ENCODE measurements at places on chromosomes 6 and 20.
A peak's percentile ranks its signal among the peaks of the same experiment; 100 is the strongest.

DNA sequence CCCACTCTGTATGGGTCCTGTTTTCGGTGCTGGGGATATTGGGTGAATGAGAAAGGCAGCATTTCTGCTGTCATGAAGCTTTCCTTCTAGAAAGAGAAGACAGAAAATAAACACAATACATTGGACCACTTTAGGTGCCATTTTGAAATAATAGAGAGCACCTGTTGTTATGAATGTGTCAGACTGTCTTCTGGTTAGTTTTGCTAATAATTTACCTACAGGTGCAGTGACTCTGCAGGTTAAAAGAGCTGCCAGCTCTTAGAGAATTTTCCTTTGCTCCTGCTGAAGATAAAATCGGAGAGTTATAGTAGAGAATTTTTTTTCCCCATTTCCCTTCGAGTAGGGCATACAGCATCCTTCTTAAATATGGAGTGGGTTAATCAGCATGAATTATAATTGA, 21.9 kb upstream of the GCLC start:
- no peak for DNase-seq

- DNase-seq = no peak
These were observed 7.0 kb downstream of the BEND3 start for GRCh38 chr6:107108201-107108890.

DNA sequence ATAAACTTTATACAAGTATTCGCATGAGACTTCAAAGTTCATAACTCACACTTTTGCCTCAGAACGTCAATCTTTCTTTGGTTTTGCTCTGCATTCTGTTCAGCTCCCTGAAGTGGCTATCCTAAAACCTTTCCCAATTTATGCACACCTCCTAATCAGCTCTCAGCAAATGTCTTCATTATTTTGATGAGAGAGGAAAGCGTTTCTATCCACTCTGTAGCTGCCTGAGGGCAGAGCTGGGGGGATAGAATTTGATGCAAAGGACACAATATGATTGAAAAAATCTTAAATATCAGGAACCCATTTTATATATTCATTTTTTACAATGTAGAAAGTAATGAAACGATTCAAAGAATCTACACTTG, 66.8 kb downstream of the MOXD1 start:
- DNase-seq = no peak

- peak; percentile 30 for DNase-seq
These were observed 23.1 kb upstream of the MROH8 start for GRCh38 chr20:37202267-37202943.

DNA sequence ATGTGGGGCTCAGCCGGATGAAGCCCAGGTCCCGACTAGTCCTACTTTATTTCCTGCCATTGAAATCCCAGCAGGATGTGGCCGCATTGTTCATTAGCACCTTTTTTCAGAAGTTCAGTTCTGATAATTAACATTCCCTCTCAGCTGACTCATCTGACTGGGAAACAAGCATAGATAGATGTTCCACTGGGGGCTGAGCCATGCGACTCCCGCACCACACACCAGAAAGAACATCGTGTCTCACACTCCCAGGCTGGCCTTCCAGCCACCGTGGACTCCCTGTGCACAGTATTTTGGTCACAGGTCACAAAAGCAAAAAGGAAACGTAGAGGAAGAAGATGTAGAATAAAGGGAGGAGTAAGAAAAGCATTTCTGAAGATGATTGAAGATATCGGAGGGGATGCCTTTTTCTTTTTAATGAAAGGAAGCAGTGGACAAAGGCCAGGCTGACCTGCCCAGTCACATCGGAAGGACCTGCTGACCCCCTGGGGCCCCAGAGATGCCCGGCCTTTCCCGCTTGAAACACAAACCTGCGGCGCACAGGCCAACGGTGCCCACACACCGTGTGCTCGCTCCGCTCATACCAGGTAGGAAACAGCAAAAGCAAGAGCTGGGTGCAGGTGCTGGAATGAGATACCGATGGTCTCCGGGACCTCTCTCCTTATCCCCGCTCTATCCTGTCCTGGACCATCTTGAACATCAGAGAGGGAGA, 11.8 kb downstream of the RPS6KA2 start:
- no peak for DNase-seq

- no peak for DNase-seq
These were observed 80.9 kb upstream of the SRSF6 start for GRCh38 chr20:43376831-43377230.

DNA sequence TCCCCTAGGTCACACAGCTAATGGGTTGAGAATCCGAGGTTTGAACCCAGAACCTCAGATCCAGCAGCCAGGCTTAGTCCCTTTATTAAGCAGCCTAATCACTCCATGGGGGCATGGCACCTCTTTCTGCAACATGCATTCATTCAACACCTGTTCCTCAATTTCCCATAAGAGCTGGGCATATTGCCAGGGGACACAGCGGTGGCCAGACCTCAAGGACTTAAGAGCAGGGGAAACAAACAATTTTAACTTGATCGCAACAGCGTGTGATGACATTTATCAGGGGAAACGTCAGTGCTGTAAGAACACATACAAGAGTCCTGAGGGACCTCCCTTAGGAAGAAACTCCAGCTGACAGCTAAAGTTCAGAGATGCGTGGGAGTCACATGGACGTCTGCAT, 267.4 kb upstream of the CDH4 start:
- DNase-seq = no peak

DNA sequence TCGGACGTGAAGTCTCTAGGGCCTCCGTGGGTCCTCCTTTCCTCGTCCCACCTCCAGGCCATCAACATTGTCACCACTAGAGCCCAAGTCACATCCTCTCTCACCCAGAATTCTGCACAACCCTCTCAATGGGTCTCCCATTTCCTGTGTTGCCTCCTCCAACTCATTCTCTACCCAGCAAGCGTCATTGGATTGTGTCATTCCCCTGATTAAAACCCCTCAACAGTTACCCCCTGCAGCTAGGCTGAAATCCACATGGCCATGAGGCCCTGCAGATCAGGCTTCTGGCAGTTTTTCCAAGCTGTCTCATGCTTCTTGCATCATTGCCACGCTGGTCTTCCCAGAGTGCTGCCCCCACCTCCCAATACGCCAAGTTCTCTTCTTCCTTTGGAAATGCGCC, 12.9 kb upstream of the FAM210B start:
- no peak for DNase-seq

DNA sequence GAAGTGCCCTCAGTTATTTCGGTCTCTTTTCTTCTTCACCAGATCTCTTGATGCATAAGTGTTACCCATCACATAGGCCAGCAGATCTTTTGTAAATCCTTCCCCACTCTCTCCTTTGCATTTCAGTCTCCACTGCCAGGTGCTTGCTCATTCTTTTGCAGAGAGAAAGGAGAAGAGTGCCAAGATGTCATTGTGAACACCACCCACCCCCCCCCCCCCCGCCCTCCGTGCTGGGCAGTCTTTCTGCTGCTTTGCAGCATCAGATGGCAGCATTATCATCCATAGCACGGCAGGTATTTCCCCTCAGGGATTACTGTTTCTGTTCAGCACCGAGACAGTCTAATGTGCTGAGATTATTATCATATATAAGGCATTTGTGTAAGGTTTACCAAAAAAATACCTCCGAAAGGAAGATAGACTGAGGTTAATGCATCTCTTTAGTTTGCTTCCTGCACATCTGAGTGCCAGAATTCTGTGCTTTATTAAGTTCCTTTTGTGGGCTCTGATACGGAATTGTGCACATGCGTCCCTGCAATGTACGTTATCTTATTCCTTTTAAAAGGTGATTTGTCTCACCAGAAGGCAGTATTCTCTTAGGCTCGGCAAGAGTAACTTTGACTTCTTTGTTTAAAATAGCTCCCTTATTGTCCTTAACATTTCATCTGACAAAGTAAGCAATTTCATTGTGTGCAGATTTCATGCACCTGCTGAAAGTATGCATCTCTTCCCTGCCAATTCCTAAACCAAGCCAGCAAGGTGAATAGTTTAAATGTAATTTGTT, 128.8 kb downstream of the PHACTR1 start:
- DNase-seq = no peak

- DNase-seq = no peak
These were observed 404.2 kb upstream of the CITED2 start for GRCh38 chr6:139778688-139779087.

GRCh38 chr20:21670126-21670525, 35.3 kb upstream of the PAX1 start:
- DNase-seq = no peak

DNA sequence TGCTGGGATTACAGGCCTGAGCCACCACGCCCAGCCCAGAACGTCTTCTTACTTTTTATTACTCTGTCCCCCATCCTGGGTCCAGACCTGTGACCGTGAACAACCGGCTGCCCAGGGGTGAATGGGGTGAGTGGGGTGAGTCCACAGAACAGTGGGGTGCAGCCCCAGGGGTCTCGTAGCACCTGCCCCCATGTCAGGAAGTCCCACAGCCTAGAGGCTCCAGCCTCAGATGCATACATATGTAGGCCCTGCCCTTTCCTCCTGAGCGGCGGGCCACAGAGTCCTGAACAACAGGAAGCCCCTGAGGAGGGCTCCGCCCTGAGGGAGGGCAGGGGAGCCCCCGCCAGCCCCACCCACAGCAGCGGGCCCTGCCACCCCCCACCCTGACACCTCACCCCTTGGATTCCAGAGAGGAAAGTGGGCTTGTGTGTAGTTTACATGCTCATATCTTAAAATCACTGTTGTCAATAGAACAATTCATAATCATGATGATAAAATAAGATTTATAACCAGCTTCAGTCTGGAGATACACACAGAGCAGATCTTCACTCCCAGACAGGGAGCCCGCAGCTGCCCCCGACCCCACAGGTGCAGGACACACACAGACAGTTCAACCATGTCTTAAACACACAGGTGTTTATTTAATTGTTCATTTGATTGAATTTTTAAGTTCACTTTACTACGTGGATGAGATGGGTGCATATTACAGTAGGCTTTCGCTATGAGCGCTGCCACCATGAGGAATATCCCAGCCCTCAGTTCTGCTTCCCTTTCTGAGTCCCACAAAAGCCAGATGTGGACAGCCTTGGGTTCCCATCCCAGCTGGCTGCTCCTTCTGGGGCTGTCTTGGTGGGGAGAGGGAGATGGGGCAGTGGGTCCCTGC, 12.4 kb upstream of the GMEB2 start:
- DNase-seq = peak; percentile 75

DNA sequence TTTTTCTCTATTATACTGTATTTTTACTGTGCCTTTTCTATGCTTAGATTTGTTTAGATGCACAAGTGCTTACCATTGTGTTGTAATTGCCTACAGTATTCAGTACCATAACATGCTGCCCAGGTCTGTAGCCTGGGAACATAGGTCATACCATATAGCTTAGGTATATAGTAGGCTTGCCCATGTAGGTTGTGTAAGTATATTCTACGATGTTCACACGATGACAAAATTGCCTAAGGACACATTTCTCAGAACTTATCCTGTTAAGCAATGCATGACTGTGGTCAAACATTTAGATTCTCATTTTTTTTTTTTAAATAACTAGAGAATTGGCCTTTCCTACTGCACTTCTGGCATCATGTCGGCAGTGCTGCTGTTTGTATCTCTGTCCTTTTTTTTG, 253.7 kb upstream of the SUPT3H start:
- DNase-seq = no peak

GRCh38 chr6:163695414-163695864, 280.9 kb downstream of the QKI start:
- DNase-seq = no peak

DNA sequence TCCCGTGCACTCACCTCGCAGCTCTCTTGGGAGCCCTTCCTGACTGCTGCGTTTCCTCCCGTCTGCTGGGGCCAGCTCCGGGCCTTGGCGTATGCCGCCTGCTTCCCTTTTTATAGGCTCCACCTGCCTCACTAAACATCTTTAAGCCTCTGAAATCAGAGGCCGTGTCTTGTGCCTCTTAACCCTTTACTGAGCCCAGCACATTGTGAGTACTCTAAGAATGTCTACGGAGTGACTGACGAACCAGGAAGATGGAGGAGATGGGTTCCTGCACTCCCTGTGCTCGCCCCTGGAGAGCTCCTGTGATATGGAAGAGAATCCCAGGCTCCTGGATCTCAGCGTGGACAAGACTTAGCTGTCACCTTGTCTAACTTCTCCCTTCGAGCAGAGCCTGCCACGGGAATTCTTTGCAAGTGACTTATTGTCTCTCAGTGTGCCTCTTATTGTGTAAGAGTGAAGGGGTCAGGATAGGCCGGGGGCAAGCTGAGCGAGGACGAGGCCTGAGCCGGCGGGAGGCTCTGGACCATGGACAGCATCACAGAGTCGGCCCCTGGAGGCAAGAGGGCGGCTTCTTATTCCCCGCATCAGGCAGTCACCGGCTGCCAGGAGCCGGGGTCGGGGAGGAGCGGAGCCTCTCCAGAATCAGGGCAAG, 70.9 kb upstream of the CCDC167 start:
- no peak for DNase-seq

DNA sequence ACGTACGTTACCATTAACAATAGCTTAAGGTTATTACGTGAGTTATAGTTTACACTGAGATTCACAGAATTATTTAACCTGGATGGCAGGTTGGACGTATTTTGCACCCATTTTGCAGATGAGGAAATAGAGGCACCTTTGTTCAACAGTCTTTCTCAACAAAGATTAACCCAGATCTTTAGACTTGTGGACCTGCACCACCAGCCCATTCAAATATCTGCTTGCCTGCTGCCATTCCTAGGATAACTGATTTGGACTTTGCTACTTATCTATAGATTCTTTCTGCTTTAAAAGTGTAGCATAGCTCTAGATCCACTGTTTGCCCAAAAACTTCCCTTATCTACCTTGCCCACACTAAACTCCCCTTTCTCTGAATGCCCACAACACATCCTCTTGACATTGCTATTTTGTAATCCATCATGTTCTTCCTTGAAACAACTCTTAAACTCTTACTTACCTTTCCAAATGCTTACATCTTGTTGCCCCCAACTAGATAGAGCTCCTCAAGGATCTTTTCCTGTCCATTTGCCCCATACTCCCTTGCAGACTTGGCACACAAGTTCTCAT, 56.4 kb upstream of the TNFAIP3 start:
- no peak for DNase-seq

DNA sequence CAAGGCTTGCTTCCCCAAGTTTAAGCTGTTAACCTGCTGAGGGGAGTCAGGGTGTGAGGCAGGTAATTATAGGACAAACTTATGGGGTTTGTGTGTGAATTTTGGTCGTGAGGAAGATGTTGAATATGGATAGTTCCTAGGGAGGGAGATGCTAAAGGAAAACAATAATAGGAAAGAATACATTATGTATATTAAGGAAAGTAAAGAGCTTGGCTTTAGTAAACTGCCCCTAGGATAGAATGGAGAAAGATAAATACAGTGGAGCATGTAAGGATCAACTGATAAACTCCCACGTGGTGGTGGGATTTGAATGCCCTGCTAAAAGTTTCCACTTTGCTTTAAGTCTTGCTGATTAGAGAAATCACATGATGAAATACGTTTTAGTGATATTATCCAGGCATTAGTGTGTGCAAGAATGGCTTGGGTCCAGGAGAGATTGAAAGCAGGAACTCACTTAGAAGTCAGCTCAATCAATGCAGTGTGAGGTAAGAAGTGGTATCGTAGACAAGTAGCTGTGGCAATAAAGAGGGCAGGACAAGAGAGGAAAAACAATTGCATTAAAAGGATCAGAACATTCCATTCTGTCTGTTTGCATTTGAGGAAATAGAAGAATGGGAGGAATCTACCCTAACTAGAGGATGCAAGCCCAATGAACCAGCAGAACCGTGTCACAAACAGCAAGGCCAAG, 52.5 kb downstream of the RPS12 start:
- DNase-seq = no peak
